HAP-1 (cell line): ENCODE measurements at places on chromosomes 2 and 18.

DNA sequence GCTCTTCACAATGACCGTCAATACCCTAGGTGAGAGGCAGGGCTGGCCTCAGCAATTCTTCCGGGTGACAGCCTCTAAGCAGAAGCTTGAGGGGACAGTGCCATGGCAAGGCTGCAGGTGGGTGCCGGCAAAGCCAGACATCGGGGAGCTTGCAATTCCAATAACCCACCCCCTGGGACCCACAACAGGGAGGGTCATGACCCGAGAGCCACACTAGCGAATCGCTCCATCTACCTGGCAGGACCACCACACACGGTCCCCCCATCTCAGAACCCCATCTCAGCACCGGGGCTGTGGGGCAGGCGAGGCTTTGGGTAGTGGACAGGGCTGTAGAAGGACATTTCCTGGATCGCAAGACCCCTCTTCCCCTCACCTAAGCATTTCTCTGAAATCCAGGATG, 177.2 kb downstream of the ACKR3 start:
- DNase-seq = no peak

GRCh38 chr18:38688416-38688815, 1122.8 kb upstream of the CELF4 start:
- DNase-seq = no peak

DNA sequence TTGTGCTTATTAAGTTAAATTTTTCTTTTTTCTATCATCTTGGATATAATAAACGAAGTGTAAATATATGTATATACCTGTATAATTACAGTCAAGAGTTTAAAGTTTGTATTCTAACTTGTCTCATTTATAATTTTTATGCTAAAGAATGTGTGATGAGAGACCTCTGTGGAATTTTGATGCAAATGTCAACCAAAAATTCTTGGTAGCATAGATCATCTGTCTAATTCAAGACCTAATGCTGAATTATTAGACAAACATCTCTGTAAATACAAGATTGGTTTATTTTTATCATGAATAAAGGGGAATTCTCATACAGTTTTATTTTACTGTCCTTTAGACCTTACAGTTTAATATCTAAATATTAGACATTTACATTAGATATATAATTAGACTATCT, 149.2 kb upstream of the VWC2L start:
- DNase-seq = no peak

- DNase-seq = no peak
These were observed 71.4 kb downstream of the ZEB2 start for GRCh38 chr2:144448389-144449027.

DNA sequence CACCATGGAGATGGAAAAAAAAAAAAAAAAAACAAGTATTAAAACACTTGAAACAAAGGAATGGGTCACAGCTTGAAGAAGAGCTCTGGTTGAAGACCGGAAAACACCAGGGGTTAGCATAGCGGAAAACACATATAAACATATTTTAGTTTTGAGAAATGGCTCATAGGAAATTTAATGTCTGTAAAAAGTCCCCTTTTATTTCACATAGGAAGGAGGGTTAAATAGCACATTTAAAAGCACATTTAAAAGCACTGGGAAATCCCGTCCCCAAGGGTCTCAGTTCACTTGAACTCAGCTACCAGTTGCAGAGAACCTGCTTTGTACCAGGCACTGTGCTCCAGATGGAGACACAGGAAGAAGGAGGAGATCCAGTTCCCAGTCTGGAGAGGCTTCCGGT, 65.5 kb downstream of the KCNE4 start:
- no peak for DNase-seq

GRCh38 chr18:55406451-55406991, 181.5 kb downstream of the TCF4 start:
- DNase-seq = no peak

- no peak for DNase-seq
These were observed 16.0 kb upstream of the RGPD4 start for GRCh38 chr2:107810734-107811133.

DNA sequence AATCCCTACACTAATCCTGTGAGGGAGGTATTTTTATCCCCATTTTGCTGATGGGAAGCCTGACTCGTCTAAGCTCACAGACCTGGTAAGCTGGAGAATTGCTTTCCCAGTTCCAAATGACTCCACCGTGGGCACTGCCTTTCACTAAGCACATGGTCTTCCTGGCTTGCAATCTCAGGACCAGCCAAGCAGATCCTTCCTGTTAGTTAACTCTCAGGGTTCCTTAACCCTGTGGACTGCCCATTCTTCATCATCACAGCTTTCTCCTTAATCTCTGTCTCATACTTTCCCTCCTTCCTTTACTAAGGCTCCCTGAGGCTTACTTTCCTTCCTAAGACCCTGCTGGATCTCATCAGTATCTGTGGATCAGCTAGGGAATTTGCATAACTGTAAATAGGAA, 122.2 kb upstream of the ZEB2 start:
- no peak for DNase-seq

GRCh38 chr2:178914259-178914849, 107.1 kb upstream of the TTN start:
- DNase-seq = peak; percentile 73

DNA sequence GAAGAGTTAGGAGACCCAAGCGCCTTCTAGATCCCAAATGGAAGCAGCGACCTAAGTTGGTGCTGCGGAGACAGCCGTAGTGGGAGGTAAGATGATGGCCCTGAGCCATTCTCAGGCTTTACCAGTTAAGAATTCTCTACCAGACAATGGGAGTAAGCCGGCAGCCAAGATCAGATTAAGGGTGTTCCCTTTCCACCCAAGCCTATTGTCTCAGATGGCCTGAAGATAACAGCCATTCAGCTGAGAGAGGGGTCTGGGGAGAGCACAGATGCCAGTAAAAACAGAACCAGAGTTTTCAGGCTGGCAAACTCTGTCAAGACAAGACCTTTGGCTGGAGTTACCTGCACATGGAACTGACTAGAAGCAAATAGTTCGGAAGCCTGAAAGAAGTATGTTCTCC, 191.7 kb upstream of the HAAO start:
- DNase-seq = peak; percentile 11

- no peak for DNase-seq
These were observed 61.3 kb downstream of the PKP4 start for GRCh38 chr2:158518084-158518483.

GRCh38 chr18:49123431-49123830, 172.7 kb upstream of the SMAD7 start:
- DNase-seq = no peak

DNA sequence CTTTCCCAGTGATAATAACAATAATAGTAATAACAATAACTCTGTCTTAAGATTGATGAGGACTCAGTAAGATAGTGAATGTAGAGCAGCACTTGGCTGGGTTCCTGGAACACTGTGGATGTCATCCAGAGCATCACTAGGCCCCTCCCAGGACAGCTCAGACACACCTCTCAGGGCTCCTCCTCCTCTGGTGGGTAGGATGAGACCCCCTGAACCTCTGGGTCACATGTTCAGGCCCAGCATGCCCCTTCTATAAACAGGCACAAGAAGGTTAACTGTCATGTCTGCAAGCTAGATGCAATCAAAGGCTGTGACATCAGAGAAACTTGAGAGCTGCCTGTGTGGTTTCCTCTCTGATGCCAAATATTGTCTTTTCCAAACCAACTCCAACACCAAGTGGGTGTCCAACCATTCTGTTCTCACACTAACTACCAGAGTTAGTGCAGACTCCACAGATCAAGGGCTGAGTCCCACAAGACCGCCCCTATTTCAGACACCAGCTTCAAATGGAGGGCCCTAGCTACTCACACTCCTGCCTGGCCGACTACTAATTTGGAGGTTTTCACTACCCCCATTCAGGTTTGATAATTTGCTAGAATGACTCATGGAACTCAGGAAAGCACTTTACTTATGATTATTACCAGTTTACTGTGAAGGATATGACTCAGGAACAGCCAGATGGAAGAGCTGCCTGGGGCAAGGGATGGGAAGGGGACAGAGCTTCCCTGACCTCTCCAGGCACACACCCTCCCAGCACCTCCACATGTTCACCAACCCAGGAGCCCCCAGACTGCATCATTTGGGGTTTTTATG, 46.4 kb upstream of the BZW1 start:
- DNase-seq = no peak

- DNase-seq = no peak
These were observed 16.2 kb downstream of the KLF7 start for GRCh38 chr2:207149249-207150213.

DNA sequence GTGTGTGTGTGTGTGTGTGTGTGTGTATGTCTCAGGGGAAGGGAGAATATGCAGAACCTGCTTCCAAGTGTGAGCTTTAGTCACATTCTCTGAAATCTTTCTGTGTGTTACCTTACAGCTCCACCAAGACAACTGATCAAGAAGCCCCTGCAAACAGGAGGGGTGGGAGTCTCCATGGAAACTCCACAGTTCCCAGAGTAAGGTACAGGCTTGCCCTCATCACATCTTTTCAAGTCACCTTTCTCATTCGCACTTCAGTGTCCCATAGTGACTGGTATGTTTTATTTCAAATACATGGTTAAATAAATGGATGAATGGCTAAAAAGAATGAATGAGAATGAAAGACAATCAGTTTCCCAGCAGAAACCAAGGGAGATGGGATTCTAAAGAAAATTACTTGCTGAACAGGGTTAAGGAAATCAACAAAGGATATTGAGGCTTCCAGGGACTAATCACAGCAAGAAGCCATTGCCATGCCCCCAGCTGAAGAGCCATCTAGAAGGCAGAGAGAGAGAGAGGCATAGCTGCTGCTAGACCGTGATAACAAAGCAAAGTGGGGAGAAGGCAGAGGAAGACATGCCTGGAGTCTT, 987.2 kb upstream of the CELF4 start:
- DNase-seq = no peak

DNA sequence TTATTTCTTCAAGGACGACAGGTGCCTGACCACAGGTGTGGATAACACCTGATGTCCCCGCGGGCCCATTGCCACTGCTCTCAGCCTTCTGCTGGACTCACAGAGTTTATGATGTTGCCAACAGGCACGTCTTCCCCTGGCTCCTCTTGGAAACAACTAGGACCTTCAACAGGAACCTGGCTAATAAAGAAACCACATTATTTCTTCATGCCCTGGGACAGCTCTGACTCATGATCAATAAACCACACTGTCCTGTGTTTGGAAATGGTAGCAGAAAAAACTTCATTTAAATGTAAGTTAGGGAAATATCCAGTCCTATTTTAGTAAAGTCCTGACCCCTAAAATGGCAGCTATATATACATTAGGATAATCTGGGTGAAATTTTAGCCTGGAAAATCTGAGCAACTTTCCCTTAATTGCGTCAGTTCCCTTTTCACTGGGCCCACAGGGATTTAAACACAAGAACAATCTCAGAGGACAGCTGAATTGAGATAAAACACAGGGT, 158.9 kb downstream of the VAPA start:
- no peak for DNase-seq

DNA sequence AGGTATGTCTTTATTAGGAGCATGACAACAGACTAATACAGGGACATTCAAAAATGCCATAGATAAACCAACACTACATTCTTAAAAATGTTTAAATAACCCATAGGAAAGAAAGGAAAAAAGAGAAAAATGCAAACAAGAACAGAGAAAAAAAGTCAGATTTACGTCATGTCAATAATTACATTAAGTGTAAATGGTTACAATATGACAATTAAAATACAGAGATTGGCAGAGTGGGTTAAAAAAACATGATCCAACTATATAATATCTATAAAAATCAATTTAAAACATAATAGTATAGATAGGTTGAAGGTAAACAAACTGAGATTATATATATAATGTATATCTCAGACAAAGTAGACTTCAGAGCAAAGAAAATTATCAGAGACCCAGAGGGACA, 255.8 kb downstream of the ANAPC1 start:
- no peak for DNase-seq

- no peak for DNase-seq
These were observed 10.7 kb downstream of the FN1 start for GRCh38 chr2:215425021-215425782.

DNA sequence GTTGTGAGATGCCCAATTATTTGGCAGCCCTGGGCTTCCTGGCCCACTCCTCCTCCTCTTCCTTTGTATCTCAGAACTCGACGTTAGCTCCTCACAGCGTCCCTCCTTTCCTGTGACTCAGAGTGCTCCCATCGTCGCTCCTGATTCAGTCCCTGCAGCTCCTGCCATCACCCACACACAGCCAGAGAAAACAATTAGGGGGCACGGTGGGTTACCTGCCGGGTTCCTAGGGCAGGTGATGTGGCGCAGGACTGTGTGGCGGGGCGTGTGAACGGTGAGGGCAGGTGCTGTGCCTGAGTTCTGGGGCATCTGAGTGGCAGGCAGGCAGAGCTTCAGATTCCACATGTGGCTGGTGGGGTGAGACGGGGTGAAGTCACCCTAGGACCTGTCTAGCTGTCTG, 42.6 kb downstream of the GLI2 start:
- no peak for DNase-seq
